Activated CD4-positive, alpha-beta memory T cell treated with anti-CD3 and anti-CD28 coated beads for 36 hours (primary cell): ENCODE measurements at places on chromosomes 16 and 17. TPM values are rescaled to one million over a fixed set of nuclear protein-coding genes. Genes with fewer than 3 reads are reported as not detected.

ENPP7 gene
- 0.10 TPM for total RNA-seq

SHBG gene
- total RNA-seq = not detected

GRCh38 chr16:52350031-52350642, 196.8 kb downstream of the TOX3 start:
- no peak for DNase-seq

- no peak for DNase-seq
Observed at GRCh38 chr17:57135789-57136291, 50.8 kb downstream of the AKAP1 start.

DNA sequence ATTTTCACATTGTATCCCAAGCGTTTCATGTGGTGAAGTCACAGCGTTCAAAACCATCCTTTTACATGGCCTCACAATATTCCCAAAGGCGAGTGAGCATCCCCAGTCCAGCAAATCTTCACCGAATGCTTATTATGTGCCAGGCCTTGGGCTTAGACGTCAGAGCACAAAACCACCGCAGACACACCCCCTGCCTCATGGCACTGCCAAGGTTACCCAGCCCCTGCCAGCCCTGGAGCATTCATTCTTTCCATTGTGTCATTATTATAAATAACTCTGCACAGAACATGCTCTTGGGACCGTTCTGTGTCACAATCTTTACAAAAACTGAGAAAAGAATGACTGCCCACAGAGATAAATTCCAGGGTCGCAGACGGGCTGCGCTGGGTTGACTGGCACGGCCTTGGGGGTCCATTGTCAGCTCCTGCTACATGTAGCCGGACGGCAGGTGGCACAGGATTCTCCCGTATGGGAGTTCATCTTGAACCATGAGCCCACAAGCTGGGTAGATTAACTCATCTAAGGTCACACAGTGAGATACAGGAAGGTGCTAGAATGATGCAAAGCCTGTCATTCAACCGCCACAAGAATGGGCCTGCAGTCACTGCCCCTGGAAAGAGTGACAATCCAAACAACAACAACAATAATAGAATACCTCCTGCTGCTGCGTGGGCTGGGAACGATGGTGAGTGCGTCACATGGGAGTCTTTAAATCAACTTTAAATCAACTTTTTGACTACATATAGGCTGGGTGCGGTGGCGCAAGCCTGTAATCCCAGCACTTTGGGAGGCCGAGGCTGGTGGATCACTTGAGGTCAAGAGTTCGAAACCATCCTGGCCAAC, 4.5 kb upstream of the NECAB2 start:
- DNase-seq = no peak

- DNase-seq = no peak
Observed at GRCh38 chr16:49531425-49531824, 157.8 kb downstream of the C16orf78 start.

DNA sequence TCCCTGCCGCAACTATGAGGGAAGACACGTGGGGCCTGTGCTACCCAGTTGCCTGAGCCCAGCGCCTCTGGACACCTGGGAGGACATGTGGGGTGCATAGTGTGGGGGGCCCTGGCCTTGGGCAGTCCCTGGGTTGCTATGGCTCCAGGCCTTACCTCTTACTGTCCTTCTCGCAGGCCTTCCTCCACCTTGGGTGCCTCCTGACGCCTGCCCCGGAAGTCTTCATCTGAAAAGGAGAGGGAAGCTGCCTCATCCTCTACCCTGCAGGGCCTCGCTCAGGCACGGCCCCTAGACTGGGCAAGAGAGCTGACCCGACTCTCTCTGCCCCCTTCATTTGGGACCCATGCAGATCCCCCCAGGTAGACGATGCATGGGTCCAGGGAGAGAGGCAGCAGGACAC, 16.5 kb upstream of the MRPS23 start:
- DNase-seq = no peak

DNA sequence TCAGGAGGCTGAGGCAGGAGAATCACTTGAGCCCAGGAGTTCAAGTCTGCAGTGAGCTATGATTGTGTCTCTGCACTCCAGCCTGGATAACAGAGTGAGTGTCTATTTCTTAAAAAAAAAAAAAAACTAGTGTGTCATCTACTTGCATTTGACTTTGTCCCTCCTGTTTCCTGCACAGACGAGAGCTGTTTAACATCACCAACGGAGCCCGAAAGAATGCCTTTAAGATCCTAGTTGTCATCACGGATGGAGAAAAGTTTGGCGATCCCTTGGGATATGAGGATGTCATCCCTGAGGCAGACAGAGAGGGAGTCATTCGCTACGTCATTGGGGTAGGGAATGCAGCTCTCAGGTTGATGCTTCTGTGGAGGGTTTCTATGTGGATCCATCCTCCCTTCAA, 13.4 kb downstream of the ITGAM start:
- DNase-seq = no peak

DNA sequence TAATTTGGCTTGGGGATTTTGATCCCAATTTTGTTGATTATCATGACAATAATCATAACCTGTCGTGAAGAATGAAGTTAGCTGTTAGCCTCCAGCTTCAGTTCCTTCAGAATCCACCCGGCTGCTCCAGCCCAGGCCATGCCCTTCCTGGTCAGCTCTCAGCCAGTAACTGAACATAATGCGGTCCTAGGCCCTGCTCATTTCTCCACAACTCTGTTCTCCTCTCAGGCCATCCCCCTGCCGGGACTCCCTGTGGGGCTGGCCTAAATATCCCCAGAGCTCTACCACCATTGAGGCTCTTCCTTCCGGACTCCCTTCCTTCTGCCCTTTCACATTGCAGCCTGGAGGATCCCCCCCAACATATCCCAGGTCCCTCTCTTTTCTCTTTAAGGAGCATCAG, 833.4 kb upstream of the GOT2 start:
- no peak for DNase-seq

DNA sequence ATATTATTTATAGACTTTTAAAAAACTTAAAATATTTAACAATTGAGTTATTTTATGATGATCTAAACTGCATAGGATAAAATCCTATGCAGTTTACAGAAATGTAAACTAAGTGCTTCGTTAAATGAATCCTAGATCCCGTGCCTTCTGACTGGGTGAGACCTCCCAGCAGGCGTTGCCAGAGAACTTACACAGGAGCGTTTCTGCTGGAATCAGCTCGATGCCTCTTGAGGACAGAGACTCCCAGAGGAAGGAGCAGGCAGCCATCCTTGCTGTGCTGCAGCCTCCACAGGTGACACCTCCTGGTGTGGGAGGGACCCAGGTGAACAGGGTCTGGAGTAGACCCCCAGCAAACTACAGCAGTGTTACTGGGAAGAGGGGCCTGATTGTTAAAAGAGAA, 160.4 kb downstream of the WWOX start:
- DNase-seq = no peak

GRCh38 chr16:9650284-9650683, 531.9 kb downstream of the GRIN2A start:
- DNase-seq = no peak

GRCh38 chr16:85004587-85005205, 6.6 kb downstream of the ZDHHC7 start:
- DNase-seq = no peak
